ENCODE measurements at places on chromosomes 11 and 22.

DNA sequence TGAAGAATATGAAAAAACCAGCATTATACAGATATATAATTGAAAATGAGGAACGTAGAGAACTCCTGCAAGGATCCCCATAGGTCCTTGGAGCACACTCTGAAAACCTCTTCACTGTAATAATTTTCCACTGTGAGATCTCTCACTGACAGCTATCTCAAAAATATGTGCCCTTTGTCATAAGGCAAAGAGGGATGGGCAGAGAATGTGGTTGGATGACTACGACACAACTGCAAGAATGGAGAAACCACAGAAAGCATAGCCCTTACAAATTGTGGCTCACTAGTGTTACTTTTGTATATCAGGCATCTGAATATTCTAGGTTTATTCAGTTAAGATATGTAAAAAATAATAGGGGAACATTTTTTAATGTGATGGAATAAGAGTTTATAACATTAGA, 7.9 kb upstream of the CTSC start:
- DNase-seq: no peak

DNA sequence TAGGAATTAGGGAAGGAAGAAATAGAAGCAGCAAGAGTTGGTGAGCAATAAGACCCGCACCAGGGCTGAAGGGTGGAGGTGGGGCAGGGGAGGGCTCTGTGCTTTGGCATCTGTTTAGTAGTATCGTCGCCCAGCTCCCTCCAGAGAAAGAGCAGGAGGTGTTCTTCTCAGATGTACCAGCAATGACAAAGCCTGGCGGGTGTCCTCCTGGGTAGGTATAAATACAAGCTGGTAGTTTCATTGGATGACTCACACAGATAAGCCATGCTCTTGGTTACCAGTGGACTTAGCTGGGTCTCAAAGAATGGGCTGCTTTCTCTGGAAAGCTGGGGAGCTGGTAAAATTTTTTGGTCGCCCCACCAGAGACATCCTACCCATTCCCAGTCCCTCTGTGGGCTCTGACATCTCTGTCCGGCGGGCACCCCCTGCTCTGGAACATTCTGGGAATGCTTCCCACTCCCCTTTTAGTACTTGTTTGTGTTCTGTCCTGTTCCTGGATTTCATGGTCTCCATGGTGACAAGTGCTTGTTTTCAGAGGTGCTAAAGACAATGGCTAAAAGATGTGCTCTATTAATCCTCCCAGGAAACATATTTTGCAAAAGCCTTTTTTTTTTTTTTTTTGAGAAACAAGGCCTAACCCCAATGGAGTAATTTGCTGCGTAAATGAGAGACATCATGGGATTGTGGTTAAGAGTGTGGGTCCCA, 15.4 kb upstream of the TUBA8 start:
- DNase-seq: no peak

DNA sequence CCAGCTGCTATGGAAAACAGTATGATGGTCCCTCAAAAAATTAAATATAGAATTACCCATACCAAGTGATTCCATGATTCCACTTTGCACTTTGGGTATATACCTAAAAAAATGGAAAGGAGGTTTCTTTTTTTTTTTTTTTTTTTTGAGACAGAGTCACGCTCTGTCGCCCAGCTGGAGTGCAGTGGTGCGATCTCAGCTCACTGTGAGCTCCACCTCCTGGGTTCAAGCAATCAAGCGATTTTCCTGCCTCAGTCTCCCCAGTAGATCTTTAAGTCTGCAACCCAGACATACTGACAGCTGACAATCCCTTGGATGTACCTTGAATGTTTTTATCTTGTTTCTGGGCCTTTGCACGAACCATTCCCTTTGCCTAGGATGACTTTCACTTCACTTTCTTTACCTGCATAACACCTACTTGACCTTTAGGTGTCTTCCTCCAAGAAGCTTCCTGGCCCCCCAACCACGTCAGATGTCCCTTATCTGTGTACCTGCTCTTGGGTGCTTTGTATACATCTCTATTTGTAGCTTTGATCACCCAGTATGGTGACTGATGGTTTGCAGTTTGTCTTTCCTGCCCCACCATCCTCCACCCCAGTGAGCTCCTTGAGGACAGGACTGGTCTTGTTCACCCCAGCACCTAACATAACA, 11.6 kb downstream of the UCP3 start:
- no peak for DNase-seq

- no peak for DNase-seq
Measured at GRCh38 chr22:19206287-19206686, 27.8 kb upstream of the SLC25A1 start.

DNA sequence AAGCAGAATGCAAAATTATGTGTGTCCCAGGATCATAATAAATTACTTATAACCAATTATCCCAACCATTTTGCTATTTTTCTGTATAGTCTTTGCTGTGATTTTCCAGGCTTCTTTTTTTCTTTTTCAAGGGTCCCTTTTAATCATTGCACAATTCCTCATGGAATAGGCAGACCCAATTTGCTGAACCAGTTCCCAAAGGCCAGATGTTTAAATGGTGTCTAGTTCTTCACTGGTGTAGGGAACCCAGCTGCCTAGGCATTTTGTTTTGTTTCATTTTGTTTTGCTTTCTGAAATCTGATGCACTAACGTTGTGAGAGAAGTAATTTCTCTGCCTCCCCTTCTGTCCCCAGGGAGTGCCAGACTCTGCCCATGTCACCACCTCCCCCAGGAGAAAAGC, 60.4 kb downstream of the CHST1 start:
- no peak for DNase-seq

GRCh38 chr11:115636753-115637527, 132.7 kb upstream of the CADM1 start:
- no peak for DNase-seq

GRCh38 chr22:50730013-50730891, 7.8 kb upstream of the ACR start:
- DNase-seq: no peak

DNA sequence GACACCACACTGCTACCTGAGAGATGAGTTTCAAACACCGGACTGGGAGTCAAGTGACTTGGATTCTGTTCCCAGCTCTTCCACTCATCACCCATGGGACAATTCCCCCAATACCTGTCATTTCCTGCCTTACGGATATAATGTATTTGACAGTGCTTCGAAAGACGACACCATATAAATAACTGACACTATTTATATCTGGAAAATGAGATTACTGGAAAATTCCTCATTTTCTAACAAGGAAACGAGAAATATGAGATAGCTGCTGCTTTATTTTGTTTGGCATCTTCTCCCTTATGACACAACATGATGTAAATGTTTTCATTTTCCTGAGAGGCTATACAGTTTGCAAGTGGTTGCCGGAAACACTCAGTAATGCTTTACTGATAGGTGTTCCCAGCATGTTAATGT, 8.6 kb downstream of the HSCB start:
- DNase-seq: no peak

DNA sequence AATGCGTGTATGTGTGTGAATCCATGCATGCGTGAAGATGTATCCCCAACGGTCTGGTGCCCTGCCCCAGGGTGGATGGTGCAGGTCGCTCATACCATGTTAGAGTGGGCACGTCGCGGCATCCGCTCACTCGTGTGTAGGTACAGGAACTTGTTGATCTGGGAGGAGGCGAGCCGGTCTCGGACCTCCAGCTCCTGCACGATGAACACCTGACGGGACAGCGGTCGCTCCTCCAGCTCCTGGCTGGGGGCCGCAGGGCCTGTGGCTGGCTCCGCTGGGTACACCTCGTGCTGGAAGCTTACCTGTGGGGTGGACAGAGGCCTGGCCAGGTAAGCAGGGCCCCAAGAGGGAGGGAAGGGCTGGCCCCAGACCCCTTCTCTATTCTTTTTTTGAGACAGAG, 18.5 kb downstream of the ATG2A start:
- no peak for DNase-seq

DNA sequence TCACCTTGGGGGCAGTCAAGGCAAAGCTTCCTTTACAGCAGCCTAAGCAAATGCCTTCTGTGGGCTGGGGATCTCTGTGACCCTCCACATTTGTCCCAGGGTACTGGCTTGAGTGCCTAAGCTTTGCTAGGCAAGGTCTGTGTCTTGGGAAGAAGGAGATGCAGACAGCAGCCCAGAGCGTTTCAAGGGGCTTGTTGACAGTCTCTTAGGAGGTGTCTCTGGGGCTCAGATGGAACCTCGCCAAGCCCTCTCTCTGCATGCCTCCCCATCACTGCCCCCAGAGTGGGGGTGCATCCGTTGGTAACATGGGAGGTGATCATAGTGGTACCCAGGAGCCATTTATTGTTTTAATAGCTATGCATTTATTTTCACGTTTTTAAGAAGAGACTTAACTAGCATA, 29.1 kb upstream of the TMPRSS4 start:
- DNase-seq: no peak

DNA sequence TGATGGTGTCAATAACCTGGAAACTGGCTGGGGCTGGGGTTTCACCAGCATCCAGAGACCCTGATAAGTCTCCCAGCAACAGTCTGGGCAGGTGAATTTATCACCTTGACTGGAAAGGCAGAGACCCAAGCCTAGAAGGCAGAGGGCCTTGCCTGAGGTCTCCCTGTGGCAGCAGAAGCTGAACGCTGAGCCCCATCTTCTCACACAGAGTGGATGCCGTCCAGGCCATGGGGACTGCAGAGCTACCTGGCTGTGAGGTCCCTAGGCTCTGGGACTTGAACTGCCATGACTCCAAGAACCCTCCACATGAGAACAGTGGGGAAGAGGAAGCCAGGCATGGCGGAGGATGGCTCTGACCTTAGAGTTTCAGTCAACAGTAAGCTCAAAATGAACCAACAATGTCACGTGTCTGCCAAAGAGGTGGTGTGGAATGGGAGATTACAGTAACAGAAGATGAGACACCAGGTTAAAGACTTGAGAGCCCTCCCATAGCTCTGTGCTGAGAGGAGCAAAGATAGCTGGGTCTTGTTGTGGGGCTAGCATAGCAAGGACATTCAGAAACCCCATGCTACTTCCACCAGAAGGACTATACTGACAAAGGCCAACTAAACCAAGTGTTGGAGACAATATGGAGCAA, 79.1 kb upstream of the LINC01488 start:
- DNase-seq: no peak

GRCh38 chr11:76339221-76339620, 41.7 kb downstream of the THAP12 start:
- no peak for DNase-seq

DNA sequence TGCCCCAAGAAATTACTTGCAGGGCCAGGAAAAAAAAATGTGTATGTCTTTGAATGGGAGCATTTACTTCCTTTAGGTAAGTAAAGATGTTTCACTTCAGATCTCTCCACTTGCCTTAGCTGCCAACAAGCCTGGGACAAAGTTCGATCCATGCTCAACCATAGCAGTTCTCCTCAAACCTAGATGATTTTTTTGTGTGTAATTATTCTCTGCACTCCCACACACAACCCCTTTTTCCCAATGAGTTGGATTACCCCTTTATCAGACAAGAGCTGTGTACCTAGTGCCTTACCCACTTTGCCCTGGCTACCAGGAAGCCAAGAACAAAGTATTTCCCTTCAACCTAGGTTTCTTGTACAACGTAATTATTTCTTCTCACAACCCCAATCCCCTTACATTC, 35.6 kb downstream of the TPBGL start:
- DNase-seq: no peak

- no peak for DNase-seq
Measured at GRCh38 chr22:41030891-41031290, 61.5 kb upstream of the EP300 start.

- no peak for DNase-seq
Measured at GRCh38 chr11:58924230-58924629, 15.1 kb upstream of the GLYATL1 start.

GRCh38 chr11:73047773-73048371, 94.2 kb downstream of the FCHSD2 start:
- DNase-seq: no peak

GRCh38 chr22:41598891-41599635, 9.4 kb upstream of the PMM1 start:
- DNase-seq: no peak

GRCh38 chr11:11836676-11837231, 5.0 kb upstream of the USP47 start:
- DNase-seq: no peak

DNA sequence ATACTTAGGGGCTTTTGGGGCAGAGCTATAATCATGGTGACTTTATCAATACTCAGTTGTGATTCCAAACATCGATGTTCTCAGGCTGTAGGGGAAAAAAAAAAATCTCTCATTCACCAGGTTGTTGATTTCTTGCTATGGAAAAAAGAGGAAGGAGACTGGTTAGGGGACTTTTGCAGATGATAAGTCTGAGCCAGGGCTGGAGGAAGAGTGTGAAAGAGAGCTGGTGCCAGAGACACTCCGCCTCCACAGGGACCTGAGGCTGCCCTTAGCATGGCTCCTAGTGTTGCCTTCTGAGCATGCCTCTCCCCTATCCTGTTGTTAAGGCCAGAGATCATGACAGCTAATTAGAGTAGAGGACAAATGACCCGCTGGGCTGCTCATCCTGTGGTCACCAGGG, 16.9 kb downstream of the UPB1 start:
- DNase-seq: no peak

All from stimulated activated CD4-positive, alpha-beta T cell treated with anti-CD3 and anti-CD28 coated beads, Interleukin-4, amount 100 ng/mL, for 24 hours (primary cell).